NCI-H524 treated with DMSO at 0.1 percent for 48 hours (cell line): ENCODE measurements at places on chromosomes 16 and 17.

DNA sequence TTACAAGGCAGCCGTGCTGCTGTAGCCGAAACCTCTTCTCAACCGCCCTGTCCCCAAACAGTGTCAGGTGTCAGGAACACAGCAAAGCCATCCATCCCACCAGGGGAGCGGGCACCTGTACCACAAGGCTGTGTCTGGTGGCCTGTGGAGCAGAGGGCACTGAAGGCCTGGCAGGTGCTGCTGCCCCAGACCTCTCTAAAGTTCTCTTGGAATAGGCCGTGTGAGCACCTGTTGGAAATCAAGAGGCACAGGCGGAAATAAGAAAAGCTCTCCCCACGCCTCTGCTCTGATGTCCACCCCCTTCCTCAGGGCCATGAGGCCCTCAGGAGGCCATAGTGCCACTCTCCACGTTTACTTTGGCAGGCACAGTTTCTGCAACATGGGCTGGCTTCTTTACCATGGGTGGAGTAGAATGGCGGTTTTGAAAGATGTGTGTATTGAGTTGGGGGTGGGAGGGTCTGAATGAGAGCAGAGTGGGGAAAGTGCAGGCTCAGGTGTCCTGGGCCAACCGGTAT is 99.9 kb upstream of the ZNF750 start:
- DNase-seq = no peak

GRCh38 chr17:5509482-5509881 is 23.1 kb downstream of the MIS12 start:
- no peak for DNase-seq

DNA sequence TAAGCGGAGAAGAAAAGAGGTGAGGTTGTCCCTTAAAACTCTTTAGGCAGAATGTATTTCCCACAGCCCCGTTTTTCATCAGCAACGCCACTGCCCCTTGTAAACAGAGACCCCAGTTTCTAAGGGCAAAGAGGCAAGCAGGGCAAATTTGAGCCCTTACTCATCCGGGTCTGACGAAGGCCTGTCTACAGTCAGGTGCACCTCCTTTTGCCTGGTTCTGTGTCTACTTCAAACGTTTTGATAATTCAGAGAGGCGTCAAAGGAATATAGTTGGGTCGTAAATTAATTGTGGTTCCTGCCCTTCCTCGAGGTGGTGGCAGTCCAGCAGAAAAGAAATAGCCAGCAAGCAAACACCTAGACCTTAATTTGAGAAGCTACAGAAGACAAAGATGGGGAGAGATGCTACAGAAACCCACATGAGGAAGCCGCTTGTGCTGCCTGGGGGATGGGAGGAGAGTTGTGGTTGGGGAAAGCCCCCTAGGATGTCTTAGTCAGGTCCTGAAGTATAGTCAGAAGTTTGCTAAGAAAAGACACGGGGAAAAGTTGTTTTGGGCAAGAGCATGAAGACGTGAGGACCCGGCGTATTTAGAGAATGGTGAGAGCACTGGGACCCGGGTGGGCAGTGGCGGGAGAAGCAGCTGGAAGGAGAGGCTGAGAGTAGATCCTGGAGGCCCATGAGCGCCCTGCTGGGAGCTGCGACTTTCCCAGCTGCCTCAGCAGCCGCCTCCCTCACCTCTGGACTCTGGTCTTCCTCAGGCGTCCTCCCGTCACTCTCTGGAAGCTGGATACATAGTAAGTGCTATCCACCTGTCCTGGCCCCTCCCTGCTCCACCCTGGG is 2.4 kb downstream of the FBRS start:
- no peak for DNase-seq

DNA sequence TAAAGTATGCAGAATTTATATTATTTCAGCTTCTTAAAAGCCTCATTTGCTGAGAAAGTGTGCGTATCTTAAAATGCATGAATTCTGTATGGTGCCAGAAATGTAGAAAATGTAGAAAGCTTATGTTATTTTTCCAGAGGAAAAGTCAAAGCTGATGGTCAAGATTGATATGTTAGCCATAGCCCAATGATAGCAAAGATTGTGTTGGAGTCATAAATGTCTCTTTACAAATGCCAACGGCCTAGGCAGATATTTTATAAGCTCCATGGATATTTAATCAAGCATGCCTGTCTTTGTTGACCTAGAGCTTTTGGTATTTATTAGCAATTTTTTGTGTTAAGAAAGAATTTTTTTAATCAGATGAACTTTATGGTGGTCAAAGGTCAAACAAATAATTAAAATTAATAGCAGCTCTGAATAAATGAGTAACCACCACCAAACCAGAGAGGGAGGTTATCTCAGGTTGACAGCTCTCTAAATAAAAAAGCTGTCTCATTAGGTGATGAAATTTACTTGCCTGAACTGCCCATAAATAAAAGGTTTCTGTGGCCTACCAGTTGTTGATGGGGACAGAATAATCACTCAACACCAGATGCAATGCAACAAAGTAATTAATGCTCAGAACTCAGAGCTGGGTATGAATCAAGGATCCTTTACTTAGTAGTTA is 28.5 kb downstream of the CLEC3A start:
- DNase-seq = no peak

DNA sequence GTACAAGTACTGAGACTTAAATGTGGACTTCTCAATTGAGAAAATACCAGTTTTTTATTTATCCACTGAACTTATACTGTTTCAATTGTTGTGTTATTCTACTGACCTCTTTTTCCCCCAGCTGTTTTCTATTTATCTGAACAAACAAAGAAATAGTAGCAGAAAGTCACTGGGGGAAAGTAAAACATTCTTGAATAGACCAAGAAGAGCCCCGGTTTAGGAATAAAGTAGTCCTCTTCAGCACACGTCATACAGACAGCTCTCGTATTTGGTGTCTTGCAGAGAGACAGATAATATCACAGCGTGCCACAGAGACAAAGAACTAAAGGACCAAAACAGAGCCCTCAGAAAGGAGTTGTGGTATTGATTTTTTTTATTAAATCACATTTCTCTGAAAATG is 1159.1 kb upstream of the CDH8 start:
- no peak for DNase-seq

DNA sequence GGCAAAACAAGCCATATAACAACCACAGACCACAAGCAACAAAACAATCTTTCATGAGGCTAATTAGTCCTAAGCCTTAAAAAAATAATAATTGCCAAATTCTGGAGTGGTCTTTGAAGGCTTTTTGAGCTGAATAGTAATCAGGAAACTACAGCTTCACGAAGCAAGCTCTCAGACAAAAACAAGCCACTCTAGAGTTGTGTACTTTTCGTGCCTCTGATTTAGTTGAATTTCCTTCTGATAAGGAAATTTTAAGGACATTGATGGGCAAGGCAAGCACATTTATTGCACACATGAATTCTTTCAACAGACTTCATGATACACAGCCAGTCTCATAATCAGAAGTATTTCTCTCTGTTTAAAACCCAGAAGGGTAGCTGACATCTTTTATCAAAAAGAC is 130.8 kb upstream of the IRX3 start:
- DNase-seq = no peak

GRCh38 chr16:2280981-2281542 is 13.1 kb upstream of the RNPS1 start:
- DNase-seq = no peak

DNA sequence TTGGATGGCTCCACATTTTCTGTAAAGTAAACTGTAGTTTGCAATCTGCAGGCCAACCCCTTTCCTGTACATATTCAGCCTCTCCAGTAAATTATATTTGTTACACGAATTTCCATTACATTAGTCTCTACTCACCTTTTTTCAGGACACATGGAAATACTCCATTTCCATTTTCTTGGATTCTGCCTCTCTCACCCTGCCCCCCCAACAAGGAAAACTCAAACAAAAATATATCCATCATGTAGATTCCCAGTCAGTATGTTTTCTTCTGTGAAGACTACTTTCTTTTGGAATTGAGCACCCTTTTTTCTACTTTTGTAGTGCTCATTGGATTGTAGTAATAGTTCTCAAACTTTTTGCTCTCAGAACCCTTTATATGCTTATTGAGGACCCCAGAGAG is 2.9 kb downstream of the PPM1D start:
- DNase-seq = no peak

- no peak for DNase-seq
Observed at GRCh38 chr17:47785538-47786123, 36.0 kb downstream of the OSBPL7 start.

- DNase-seq = no peak
Observed at GRCh38 chr16:17529982-17530760, 59.4 kb upstream of the XYLT1 start.

- no peak for DNase-seq
Observed at GRCh38 chr16:3020247-3020603, at the start of gene TNFRSF12A. TNFRSF12A (plus strand) TSS chr16:3020368; CDS start chr16:3020398, 30 bp downstream.

DNA sequence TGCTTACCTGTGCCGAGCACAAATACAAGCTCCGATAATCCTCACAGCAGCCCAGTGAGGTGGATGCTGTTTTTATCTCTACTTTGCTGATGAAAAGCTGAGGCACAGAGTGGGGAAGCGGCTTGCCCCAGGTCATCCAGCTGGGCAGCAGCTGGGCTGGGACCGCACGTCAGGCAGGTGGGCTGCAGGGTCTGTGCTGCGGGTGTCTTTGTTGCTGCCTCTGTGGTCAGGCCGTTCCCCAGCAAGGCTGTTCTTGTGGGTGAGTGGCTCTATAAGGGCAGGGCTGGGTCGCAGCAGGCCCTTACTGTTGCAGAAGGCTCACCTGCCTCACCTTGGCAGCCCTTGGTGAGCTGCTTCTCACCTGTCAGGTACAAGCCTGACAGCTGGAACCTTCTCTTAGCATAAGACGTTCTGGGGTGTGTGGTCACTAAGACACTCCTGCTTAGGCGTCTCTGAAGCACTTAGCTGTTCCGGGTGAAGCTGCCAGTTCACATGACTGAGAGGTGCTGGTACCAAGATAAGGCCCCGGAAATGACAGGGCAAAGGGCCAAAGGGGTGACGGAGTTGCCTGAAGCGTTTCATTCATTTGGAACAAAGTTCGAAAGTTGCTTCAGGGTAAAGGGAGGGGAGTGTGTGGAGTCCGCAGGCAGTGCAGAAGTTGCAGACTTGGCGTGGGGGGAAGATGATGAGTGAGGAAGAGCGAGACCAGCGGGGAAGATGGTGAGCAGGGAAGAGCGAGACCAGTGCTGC is 17.4 kb downstream of the IRF8 start:
- no peak for DNase-seq

DNA sequence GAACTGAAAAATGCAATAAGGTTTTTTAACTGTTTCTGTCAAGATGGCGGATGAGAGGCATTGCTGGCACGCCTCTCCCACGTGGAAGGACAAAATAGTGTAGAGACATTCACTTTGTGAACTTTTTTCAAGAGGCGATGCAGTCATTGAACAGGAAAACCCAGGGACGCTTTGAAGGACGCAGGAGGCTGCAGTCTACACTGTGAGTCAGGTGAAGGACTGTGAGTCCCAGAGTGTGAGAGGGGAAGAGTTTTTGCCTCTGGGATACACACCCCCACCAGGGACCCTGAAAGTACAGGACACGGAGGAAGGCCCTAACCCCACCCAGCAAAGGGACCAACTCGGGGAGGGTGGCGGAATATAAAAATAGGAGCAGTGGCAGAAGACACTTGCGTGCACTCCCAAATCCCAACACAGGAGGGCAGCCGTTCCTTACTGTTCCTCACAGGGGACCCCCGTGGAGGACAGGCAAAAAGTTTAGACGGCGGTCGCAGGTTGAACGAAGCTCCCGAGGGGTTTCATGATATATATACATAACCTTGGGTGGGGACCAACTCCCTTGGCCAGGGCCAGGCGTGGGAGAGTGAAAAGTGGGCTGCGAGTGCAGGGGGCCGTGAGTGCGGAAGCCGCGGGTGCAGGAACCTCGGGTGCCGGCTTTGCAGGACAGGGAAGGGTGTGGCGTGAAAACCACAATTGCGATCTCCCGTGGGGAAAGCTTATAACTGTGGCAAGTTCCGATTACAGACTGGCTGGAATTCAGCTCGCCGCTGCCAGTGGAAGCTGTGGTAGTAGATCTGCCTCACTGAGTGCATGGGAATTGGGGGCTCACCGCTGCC is 82.0 kb upstream of the ALOX12 start:
- no peak for DNase-seq

DNA sequence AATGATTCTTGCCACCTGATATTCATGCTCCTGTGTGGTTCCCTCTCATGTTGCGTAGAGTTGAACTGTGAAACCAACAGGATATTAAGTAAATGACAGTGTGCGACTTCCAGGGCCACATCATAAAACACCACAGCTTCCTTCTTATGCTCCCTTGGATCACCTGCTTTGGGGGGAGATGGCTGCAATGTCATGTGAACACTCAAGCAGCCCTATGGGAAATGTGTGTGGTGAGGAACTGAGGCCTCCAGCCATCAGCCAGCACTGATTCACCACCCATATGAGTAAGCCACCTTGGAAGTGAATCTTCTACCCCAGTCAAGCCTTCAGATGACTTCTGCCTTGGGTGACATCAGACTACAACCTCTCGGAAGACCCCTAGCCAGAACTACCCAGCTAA is 427.5 kb downstream of the UTP18 start:
- DNase-seq = no peak

DNA sequence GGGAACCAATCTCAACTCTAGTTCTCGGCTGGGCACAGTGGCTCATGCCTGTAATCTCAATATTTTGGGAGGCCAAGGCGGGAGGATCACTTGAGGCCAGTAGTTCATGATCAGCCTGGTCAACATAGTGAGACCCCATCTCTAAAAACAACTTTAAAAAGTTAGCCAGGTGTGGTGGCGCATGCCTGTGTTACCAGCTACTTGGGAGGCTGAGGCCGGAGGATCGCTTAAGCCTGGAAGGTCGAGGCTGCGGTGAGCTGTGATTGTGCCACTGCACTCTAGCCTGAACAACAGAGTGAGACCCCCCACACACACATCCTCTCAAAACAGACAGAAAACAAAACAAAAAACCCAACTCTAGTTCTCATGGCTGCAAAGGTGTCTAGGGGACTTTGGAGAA is 4.9 kb downstream of the THRA start:
- no peak for DNase-seq

GRCh38 chr17:12613566-12613965 is 52.1 kb upstream of the MYOCD start:
- DNase-seq = no peak

- DNase-seq = no peak
Observed at GRCh38 chr16:11843206-11843605, 8.1 kb downstream of the RSL1D1 start.

GRCh38 chr17:27236717-27237315 is 57.1 kb upstream of the WSB1 start:
- DNase-seq = no peak

GRCh38 chr17:17109256-17109655 is 67.0 kb downstream of the MPRIP start:
- DNase-seq = no peak

GRCh38 chr17:66412857-66413558 is 110.6 kb downstream of the PRKCA start:
- peak; percentile 92 for DNase-seq

DNA sequence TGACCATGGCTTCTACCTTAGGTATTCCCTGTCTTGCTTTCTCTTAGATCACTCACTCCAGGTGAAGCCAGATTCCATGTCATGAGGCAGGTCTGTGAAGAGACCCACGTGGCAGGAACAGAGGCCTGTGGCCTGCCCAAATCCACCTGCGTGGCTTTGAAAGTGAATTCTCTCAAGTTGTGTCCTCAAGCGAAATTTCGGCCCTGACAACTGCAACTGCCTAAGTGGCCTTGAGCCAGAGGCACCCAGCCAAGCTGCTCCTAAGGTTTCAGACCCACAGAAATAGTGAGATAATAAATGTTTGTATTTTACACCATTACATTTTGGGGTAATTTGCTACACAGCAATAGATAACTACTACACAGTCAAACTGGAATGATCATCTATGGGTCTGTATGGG is 497.9 kb downstream of the XYLT1 start:
- DNase-seq = no peak

GRCh38 chr17:82647593-82648164 is 565 bp downstream of the WDR45B start:
- no peak for DNase-seq
